ENCODE measurements at places on chromosomes 11 and 22.
A peak's percentile ranks its signal among the peaks of the same experiment; 100 is the strongest.

DNA sequence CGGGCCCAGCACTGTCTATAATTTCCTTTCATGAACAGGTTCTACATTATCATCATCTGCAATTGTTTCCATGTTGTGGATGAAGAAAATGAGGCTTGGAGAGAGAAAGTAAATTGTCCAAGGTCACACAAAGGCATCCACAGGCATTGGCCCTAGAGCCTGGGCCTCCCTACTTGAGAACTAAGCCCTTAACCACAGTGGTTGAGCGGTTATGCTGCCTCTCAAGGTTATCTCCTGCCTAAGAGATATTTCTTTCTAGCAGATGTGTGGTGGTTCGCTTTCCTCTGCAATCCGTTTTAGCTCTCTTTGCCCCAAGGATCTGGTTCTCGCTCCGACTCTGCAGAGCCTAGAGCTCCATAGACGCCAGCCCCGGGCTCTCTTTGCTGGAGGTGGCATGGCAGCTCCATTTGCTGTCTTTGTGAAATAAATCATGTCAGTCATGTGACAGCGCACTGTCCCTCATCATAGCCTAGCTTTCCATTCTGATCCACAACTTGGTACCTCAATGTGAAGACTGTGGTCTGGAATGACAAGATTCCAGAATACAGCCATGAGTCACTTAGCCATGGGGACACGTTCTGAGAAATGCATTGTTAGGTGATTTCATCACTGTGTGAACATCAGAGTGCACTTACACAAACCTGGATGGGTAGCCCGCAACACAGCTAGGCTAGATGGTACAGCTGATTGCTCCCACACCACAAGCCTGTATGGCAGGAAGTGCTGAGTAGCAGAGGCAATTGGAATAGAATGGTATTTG lies 27.2 kb downstream of the RPS6KA4 start:
- DNase-seq, result no peak
- peaks cover 6% of the 10 kb centered on the region for H3K27me3 ChIP-seq
- no peak overlapping the region for H3K4me3 ChIP-seq

GRCh38 chr22:37121887-37122591 lies 12.5 kb upstream of the TMPRSS6 start:
- no peaks in the 10 kb centered on the region for H3K27me3 ChIP-seq
- peaks cover 18% of the 10 kb centered on the region for H3K4me1 ChIP-seq
- peak; percentile 49 for DNase-seq
- no peaks in the 10 kb centered on the region for H3K36me3 ChIP-seq
- peak overlapping the region; percentile 57 for H3K4me3 ChIP-seq
- peak overlapping the region; percentile 91 for H3K27ac ChIP-seq

GRCh38 chr11:68509066-68509465 lies 48.5 kb downstream of the PPP6R3 start:
- DNase-seq, result no peak
- H3K4me1 ChIP-seq, result peaks cover 49% of the 10 kb centered on the region
- H3K27ac ChIP-seq, result peak overlapping the region; percentile 73
- no peaks in the 10 kb centered on the region for H3K27me3 ChIP-seq

DNA sequence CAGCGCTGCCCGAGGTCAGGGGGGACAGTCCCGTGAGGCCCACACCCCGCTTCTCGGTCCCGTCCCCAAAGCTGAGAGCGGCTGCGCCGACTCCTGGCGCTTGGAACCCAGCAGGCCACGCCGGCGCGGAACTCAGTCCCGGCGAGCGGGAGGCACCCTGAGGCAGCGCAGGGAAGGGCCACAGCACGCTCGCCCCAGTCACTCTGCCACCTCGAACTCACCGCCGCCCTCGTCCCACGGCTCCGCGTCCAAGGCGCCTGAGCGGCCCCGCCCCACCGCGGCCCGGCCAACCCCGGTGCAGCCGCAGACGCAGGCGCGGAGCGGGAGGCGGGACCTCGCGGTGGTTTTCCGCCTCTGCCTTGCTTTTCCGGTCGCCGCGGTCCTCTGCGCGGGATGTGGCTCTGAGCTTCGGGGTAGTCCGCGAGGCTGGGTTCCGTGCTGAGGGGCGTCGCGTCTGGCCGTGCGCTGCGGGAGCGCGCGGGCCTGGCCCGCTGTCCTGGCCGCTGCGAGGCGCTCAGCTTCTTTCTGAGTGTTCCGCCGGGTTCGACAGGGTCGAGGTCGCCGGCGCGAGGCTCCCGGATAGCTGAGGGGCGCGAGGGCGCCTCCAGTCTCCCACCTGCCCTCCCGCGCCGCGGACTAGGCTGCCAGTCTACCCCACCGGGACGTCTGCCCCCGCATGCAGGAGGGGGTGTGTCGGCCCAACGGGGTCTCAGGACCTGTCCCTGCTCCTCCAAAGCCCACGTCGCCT lies at the start of gene CDPF1:
TSS of gene CDPF1 (minus strand) at position 259 of the 748 bp plus-strand sequence. CDS start 2,009 bp downstream, outside the sequence.
- H3K27ac ChIP-seq, result peak within 1 kb of the TSS; percentile 67
- H3K4me3 ChIP-seq, result peak within 1 kb of the TSS; percentile 86
- peaks cover 2% of the 10 kb centered on the region for H3K36me3 ChIP-seq
- no peaks in the 10 kb centered on the region for H3K27me3 ChIP-seq
- H3K4me1 ChIP-seq, result peaks cover 17% of the 10 kb centered on the region
- DNase-seq, result peak; percentile 85

DNA sequence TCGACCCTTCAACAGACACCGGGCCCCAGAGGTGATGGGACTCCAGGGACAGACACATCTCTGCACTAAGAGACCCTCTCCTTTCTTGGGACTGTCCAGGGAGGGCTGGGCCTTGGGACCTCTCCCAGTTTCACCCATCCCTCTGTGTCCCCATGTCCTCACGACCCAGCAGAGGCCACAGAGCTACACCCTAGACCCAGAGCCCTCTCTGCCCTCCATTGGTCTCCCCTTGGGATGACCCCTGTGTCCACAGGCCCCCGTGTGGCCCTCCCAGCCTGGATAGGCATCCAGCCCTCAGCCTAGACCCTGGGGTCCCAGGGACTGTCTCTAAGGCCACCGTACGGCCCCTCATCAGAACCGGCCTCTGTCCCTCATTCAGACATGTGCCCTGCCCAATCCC lies 7.5 kb upstream of the DRICH1 start:
- peaks cover 16% of the 10 kb centered on the region for H3K36me3 ChIP-seq
- no peaks in the 10 kb centered on the region for H3K27me3 ChIP-seq
- no peak overlapping the region for H3K4me3 ChIP-seq
- H3K27ac ChIP-seq, result no peak overlapping the region
- no peak for DNase-seq

DNA sequence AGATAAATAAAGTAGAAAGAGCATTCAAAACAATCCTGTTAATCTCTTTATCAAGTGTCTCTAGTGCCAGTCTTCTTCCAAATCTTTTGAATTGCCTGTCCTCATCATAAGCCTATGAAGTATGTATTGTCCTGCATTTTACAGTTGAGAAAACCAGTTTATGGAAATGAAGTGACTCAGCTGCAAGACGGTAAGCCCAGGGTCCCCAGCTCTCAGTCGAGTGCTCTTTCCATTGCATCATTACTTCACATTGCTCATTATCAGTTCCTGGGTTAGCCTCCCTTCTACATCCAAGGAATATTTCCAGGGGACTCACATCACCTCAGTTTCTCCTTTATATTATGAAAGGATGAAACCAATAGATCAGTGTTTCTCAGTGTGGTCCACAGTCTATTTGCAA lies 9.1 kb upstream of the P4HA3 start:
- peaks cover 4% of the 10 kb centered on the region for H3K4me1 ChIP-seq
- H3K4me3 ChIP-seq, result no peak overlapping the region
- H3K27me3 ChIP-seq, result peaks cover 10% of the 10 kb centered on the region
- H3K36me3 ChIP-seq, result peaks cover 4% of the 10 kb centered on the region
- H3K27ac ChIP-seq, result no peak overlapping the region
- no peak for DNase-seq

DNA sequence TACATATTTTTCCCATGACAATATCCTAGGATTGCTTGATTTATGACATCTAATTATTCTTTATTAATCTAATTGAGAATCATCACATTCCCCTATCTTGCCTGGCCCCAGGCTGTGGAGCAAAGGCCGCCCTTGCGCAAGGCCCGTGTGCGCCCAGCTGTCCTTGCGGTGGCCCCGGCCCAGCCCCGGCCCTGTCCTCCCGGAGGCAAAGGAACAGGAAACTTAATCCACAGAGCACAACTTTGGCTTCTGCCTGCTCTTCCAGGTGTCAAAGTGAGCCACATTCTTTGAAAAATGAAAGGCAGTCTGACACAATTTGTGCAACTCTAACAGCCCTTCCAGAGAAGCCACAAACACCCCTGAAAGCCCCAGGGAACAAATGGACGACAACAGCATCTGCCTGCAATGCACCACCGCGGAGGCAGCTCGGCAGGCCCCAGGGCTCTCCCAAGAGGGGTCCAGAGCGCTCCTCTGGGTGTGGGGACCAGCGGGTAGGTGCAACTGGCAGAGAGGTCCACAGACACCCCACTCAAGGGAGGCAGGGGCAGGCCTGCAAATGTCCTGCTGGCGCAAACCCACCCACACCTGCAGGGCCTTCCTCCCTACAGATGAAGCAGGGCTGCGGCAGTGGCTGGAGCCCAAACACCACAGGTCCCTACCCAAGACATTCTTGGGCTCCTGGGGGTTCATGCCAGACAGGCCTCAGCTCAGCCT lies 30.3 kb downstream of the GNB1L start:
- H3K4me1 ChIP-seq, result peaks cover 5% of the 10 kb centered on the region
- no peaks in the 10 kb centered on the region for H3K27me3 ChIP-seq
- H3K27ac ChIP-seq, result no peak overlapping the region
- peaks cover 5% of the 10 kb centered on the region for H3K36me3 ChIP-seq
- H3K4me3 ChIP-seq, result no peak overlapping the region

DNA sequence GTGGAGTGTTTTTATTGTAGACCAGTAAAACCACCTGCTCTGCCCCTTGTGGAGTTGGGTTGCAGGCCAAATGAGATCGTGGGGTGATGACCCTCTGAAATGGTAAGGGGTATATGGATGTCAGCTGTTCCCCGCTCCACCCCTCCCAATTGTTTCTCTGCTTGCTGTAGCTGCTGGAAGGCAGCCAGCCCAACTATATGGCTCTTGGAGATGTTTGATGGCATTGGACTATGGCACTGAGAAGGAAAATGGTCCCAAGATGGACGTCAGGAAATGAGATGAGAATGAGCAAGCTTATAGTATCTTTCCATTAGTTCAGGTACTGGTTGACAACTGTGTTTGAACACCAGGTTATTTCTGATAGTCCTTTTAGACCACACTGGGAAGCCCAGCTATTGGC lies 94.8 kb upstream of the SORL1-AS1 start:
- no peak for DNase-seq
- H3K27ac ChIP-seq, result no peak overlapping the region
- peaks cover 11% of the 10 kb centered on the region for H3K4me1 ChIP-seq
- peaks cover 7% of the 10 kb centered on the region for H3K36me3 ChIP-seq

- no peaks in the 10 kb centered on the region for H3K4me1 ChIP-seq
- DNase-seq, result no peak
- peaks cover 2% of the 10 kb centered on the region for H3K36me3 ChIP-seq
Observed at GRCh38 chr22:49180683-49181024, 647.0 kb downstream of the BRD1 start.

- H3K36me3 ChIP-seq, result no peaks in the 10 kb centered on the region
- DNase-seq, result no peak
- no peak overlapping the region for H3K4me3 ChIP-seq
- no peaks in the 10 kb centered on the region for H3K27me3 ChIP-seq
- peaks cover 5% of the 10 kb centered on the region for H3K4me1 ChIP-seq
Observed at GRCh38 chr11:95659088-95659487, 130.5 kb downstream of the FAM76B start.
